AG04450 (cell line): ENCODE measurements at places on chromosomes 5 and 9.

- DNase-seq: no peak
Measured at GRCh38 chr9:95585824-95586223, 69.1 kb upstream of the PTCH1 start.

DNA sequence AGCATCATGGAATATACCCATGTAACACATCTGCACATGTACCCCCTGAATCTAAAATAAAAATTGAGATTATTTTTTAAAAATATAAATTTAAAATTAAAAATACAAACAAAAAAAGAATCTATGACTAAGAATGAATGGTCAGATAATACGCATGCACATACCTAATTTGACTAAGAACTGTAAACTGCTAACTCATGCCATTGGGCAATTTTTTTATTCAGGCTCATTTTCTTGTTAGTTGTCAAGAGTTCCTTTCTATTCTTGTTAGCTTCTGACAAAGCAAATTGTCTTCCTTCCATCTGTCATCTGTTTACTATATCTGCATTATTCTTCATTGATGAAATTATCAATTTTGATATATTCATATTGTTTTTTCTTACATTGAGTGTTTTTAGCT lies 69.5 kb upstream of the HAND1 start:
- DNase-seq: no peak

DNA sequence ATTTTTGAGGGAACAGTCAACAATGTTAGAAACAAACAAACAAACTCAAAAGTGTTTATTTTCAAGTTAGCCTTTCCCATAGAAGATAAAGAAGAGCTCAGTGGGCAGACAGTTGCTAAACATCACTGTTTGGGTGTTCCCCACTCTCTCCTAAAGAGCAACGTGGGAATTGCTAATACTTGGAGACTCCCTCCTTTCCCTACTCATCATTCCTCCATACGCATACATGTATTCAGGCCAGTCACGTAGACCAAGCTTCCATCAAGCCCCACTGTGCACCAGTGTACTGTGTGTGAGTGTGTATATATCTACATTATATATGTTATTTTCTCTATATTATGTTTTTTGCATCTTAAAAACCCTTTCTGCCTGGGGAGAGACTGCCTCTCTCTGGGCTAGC lies 115.0 kb upstream of the EGFLAM start:
- no peak for DNase-seq

GRCh38 chr5:135028791-135029476 lies 5.1 kb downstream of the PITX1 start:
- DNase-seq: no peak

GRCh38 chr5:7793895-7794294 lies 57.0 kb downstream of the CFAP90 start:
- DNase-seq: no peak

DNA sequence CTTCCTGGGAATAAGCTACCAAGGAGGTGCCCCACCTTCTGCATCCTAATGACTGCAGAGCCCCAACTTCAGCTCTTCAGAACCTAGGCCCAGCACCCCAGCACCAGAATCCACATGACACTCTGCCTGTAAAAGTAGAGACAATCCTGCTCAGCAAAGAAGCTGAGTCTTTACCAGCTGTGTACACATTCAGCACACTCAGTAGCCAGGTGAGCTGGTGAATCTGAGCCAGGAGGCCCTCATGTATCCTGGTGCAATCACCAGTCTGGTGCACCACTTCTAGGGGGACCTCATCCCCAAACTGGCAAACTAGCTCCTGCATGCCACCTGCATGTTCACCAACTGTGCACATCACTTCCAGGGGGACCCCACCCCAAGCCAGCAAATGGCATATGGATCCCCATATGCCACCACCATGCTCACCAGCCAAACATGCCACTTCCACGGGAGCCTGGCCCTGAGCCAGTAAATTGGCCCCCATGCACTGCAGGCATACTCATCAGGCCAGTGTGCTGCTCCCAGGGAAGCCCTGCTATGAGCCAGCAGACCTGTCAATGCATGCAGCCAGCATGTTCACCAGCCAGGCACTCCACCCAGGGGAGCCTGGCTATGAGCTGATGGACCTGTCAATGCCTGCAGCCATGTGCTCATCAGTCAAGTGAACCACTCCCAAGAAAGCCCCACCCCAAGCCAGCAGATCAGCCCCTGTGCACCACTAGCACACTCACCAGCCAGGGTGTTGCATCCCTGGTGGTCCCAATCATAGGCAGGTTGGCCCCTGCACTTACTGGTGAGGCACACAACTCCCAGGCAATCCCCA lies 15.6 kb upstream of the BTNL9 start:
- DNase-seq: no peak

- DNase-seq: no peak
Measured at GRCh38 chr9:98852961-98853360, 45.5 kb downstream of the GALNT12 start.

GRCh38 chr9:83620841-83621636 lies 1.9 kb upstream of the IDNK start:
- DNase-seq: no peak

GRCh38 chr9:84978661-84979060 lies 309.1 kb downstream of the NTRK2 start:
- no peak for DNase-seq

- no peak for DNase-seq
Measured at GRCh38 chr9:10661994-10662393, 49.2 kb upstream of the PTPRD start.

DNA sequence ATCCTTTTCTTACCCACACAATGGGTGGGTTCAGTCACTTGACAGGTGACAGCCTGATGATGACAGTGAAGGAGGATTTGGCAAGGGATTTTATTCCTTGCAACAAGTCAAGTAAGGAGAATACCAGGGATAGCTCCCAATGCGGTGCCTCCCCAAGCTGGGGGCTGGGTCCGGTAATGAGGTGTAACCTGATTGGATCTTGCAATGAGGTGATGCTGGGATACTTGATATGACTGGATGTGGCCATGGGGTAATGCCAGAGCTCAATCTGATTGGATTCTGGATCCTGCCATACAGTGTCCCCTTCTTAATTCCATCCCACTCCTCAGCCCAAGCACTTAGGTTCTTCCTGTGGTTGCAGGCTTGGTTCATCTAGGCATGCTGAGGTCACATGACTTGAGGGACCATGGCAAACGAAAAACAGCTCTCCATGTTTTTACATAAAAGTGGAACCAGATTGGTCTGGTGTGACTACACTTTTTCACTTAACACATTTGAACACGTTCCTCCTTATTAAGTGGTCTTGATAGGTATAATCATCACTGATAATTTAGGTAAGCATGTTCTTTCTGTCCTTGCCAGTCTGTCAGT lies 181.1 kb downstream of the PDZD2 start:
- DNase-seq: no peak

GRCh38 chr9:125497478-125497877 lies 209.5 kb downstream of the MAPKAP1 start:
- DNase-seq: no peak

- no peak for DNase-seq
Measured at GRCh38 chr5:424301-425110, 18.5 kb upstream of the EXOC3 start.

GRCh38 chr5:96817506-96817905 lies 9.8 kb upstream of the ERAP1 start:
- no peak for DNase-seq

- no peak for DNase-seq
Measured at GRCh38 chr9:133303266-133304157, 28.5 kb upstream of the ABO start.

- DNase-seq: no peak
Measured at GRCh38 chr9:121123816-121124535, 49.2 kb downstream of the CNTRL start.

DNA sequence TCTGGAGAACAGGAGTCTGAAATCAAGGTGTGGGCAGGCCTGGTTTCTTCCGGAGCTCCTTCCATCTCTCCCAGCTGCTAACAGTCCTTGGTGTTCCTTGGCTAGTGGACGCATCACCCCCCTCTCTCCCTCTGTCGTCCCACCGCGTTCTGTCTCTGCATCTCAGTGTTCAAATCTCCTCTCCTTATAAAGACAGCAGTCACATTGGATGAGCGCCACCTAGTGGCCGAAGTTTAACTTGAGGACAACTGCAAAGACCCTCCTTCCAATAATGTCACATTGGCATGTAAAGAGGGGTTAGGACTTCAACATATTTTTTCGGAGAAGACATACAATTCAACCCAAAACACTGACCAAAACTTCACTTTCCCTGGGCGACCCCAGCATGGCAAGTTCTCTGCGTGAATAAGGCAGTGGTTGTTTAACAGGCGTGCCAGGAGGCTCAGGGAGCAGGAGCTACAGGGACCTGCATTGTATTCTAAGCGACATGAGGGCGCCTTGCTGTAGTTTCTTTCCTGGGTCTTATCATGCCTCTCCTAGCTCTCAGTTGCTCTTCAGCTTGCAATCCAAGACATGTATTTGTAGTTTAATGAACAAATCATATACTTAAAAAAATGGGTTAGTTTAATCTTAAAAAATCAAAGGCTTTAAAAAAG lies 27.9 kb upstream of the BASP1 start:
- peak; percentile 58 for DNase-seq
